Activated CD4-positive, alpha-beta T cell treated with anti-CD3 and anti-CD28 coated beads, Interleukin-10, Interleukin-2, amounts not matched to agents 100 ng/mL and 50 ng/mL, durations not matched to agents 16 hours and 8 hours (primary cell): ENCODE measurements at places on chromosomes 1 and 21.

- no peak for DNase-seq
Observed at GRCh38 chr1:94169126-94169525, 48.2 kb upstream of the ABCA4 start.

GRCh38 chr1:198128533-198128932 lies 28.3 kb upstream of the NEK7 start:
- DNase-seq = no peak

GRCh38 chr1:212950243-212951125 lies at the start of gene VASH2:
TSS of gene VASH2 (plus strand) at chr1:212950541. CDS start at chr1:212951543, 1,002 bp downstream.
- DNase-seq = peak; percentile 74

DNA sequence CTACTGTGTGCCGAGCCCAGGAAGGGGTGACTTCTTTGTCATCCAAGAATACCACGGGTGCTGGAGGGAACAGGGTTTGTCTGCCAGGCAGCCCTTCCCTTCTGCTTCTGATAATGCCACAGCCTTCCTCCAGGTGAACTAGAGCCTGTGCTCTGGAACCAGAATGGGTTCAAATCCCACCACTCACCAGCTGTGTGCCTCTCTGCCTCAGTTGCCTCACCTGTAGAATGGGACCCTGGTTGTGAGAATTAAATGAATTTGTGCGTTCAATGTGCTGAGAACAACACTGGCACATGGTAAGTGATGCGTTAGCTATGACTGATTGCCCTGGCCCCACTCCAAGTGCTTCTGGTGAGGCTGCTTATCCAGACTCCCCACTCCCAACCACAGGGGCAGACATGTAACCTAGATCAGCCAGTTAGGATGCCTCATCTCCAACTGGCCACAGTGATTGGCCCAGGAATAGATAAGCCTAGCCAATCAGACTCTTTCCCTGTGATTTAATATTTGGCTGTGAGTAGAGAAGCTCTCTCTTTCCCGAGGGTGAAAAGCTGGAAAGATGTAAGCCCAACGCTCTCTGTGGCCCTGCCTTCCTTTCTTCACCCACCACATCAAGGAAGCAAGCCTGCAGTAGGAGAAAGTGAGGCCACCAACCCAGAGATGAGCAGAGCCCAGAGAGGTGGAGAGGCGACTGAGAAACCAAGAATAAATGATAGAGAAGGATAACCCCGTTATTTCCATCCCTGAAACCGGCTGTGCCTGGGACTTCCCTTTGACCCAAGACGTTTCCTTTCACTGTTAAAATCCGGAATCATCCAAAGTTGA lies 20.8 kb upstream of the LAPTM5 start:
- DNase-seq = no peak
